Thymus (tissue), 14 donors: ENCODE measurements at places on chromosomes 16 and 17.
A peak's percentile ranks its signal among the peaks of the same experiment; 100 is the strongest.

DNA sequence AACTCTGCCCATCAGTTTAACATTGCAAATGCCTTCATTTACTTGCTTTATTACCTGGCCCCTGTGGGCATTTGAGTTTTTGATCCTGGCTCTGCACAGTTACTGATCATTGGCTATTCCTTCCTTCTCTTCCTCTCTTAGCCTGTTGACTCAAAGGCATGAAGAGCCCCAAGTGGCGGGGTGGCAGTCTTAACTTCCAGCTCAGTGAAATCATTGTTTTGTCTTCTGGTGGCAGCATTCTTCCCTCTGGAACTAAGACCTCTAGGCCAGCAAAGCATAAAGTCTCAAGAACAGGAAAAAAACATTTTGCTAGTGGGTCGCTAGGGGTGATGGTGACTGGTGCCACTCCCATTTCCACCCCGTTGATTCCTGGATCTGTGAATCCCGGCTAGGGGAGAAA, 52.3 kb upstream of the MRTFB start:
- no peak overlapping the region for H3K4me3 ChIP-seq
- peaks cover 4% of the 10 kb centered on the region for H3K4me1 ChIP-seq
- no peak for DNase-seq
- no peak overlapping the region for H3K27ac ChIP-seq

DNA sequence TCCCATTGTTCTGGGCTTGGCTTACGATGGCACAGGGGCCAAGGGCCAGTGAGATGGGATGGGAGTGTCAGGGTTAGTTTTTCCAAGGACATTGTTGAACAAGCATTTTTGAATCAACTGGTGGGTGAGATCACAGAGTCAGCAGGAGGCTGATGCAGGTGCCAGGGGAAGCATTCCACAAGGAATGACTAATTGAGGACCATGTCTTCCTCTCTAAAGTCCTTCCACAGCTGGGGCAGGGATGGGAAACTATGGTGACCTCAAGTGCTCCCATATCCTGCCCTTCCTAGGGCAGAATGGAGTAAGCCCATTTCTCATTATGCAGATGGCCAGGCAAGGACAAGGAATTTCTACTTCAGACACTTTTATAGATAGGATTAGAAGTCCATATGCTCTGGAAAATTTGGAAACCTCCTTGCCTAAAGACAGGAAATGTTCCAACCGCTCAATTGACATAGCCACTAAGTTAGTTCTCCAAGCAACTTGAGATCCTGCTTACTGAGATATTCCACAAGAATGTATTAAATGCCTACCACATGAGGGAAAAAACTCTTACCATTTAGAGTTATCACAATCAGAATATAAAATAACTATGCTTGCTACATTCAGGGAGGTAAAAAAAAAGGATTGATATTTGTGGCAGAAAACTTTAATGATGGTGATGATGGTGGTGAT, 21.2 kb upstream of the ENGASE start:
- H3K4me3 ChIP-seq = no peak overlapping the region
- no peaks in the 10 kb centered on the region for H3K4me1 ChIP-seq
- peaks cover 2% of the 10 kb centered on the region for H3K27me3 ChIP-seq
- H3K27ac ChIP-seq = no peak overlapping the region

- DNase-seq = no peak
- no peaks in the 10 kb centered on the region for H3K4me1 ChIP-seq
- peaks cover 5% of the 10 kb centered on the region for H3K27me3 ChIP-seq
- H3K36me3 ChIP-seq = no peaks in the 10 kb centered on the region
- no peak overlapping the region for H3K27ac ChIP-seq
These were observed 4.2 kb upstream of the KRTAP3-2 start for GRCh38 chr17:41003926-41004325.

GRCh38 chr17:78399028-78399692, 20.7 kb downstream of the PGS1 start:
- no peak overlapping the region for H3K27ac ChIP-seq
- H3K27me3 ChIP-seq = no peaks in the 10 kb centered on the region
- no peak overlapping the region for H3K4me3 ChIP-seq

GRCh38 chr17:81518113-81518784, 5.7 kb upstream of the ACTG1 start:
- DNase-seq = no peak
- H3K27me3 ChIP-seq = peaks cover 89% of the 10 kb centered on the region
- H3K4me1 ChIP-seq = peaks cover 47% of the 10 kb centered on the region
- peak overlapping the region; percentile 44 for H3K4me3 ChIP-seq
- H3K27ac ChIP-seq = no peak overlapping the region
- H3K36me3 ChIP-seq = no peaks in the 10 kb centered on the region

GRCh38 chr16:66419527-66419926, 7.6 kb upstream of the BEAN1 start:
- peaks cover 36% of the 10 kb centered on the region for H3K27me3 ChIP-seq
- no peak overlapping the region for H3K4me3 ChIP-seq
- DNase-seq = no peak
- no peak overlapping the region for H3K27ac ChIP-seq
- H3K36me3 ChIP-seq = no peaks in the 10 kb centered on the region
- H3K4me1 ChIP-seq = no peaks in the 10 kb centered on the region

GRCh38 chr17:3754458-3755334, 31.0 kb downstream of the HASPIN start:
- no peaks in the 10 kb centered on the region for H3K36me3 ChIP-seq
- peaks cover 78% of the 10 kb centered on the region for H3K4me1 ChIP-seq
- peak overlapping the region; percentile 31 for H3K4me3 ChIP-seq
- peak overlapping the region; percentile 71 for H3K27ac ChIP-seq

DNA sequence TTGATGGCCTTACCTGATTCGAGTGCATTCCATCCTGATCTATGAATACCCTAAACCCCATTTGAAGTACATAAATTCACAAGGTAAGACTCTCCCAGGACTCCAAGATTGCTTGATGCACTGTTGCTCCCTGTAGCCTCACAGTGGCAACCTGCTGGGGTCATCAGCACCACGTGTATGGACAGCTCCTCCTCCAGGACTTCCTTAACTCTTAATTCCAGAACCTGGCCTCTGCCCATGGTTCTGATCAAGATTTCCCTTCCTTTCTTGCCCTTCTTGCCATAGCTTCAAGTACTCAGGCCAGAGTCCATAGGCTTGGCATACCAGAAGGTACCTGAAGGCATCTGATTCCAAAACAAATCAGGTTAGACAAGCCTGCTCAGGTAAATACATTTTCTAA, 34.0 kb upstream of the NLK start:
- no peak for DNase-seq
- H3K4me3 ChIP-seq = no peak overlapping the region
- no peak overlapping the region for H3K27ac ChIP-seq
- no peaks in the 10 kb centered on the region for H3K36me3 ChIP-seq

DNA sequence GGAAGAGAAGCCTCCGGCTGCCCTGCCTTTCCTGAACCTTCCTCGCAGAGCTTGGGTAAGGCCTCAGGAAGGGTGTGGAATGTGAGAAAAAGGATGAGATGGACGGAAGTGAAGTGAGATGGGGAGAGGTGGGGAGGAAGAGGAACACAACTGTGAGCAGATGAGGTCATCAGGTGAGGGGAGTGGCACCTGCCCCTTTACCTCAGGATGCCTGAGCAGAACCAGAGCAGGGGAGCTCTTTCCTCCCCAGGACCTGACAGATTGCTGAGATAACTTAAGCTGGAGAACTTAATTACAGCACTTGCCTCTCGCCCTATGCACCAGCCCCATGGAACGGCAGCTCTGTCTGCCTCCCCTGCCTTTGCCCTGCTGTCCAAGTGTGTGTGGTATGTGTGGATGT, 29.8 kb downstream of the TMEM132E start:
- no peak for DNase-seq
- H3K27me3 ChIP-seq = peaks cover 2% of the 10 kb centered on the region
- no peak overlapping the region for H3K27ac ChIP-seq
- no peaks in the 10 kb centered on the region for H3K4me1 ChIP-seq

- peaks cover 25% of the 10 kb centered on the region for H3K36me3 ChIP-seq
- no peak for DNase-seq
- H3K4me1 ChIP-seq = no peaks in the 10 kb centered on the region
- no peaks in the 10 kb centered on the region for H3K27me3 ChIP-seq
These were observed 65.0 kb downstream of the NCOR1 start for GRCh38 chr17:16150251-16150856.

DNA sequence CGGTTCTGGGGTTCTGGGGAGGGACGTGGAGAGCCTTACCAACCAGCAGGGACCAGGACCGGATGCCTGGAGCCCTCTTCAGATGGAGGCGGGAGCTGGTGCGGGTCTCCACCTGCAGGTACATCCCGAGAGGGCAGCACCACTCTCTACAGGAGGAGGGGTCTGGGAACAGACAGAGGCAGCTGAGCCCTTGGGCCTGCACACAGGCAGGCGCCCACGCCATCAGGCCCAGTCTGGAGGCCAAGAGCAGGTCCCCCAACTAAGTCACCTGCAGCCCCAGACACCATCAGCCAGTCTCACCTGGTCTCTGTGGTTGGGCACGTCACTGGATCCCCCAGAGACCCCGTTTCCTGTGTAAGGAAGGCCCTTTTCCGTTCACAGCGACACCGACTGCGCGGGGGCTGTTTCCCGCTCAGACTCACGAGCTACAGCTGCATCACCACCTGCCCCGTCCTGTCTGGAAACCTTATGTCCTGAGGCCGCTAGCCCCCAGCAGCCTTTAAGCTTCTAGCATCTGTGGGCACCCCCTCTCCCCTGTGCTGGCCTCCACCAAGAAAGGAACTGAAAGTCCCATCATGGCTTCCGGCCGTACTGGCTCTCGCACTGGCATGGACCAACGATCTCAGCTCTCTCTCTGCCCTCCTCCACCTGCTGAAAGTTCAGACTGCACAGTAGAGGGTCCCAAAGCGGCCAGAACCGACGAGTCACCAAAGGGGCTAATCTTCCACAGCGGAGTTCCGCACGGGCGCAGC, 1.2 kb downstream of the CYBC1 start:
- peak overlapping the region; percentile 98 for H3K27ac ChIP-seq
- H3K27me3 ChIP-seq = no peaks in the 10 kb centered on the region
- H3K4me3 ChIP-seq = peak overlapping the region; percentile 88
